ENCODE measurements at places on chromosomes 16 and 17.
A peak's percentile ranks its signal among the peaks of the same experiment; 100 is the strongest.

DNA sequence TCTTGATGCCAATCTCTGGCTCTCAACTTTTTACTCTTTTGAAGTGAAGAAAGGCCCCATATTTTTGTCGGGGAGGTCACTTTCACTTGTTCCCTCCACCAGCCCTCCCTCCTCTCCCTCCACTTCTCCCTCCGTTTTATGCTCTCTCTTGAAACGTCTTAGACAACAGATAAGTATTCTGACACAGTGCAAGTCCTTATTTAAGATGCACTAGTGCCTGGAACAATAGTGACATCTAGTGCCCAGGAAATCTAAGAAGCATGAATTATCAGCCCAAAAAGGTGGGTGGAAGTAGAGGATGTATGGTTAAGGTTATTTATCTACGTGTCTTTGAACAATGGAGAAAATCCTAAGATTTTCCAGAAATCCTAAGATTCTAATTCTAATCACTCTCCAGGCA is 17.9 kb downstream of the PSME3IP1 start:
- DNase-seq, result peak; percentile 78
- H3K4me3 ChIP-seq, result no peak overlapping the region
- H3K4me1 ChIP-seq, result no peaks in the 10 kb centered on the region
- peaks cover 82% of the 10 kb centered on the region for H3K36me3 ChIP-seq

GRCh38 chr17:82019690-82020571 is 2.7 kb downstream of the CENPX start:
- no peaks in the 10 kb centered on the region for H3K27me3 ChIP-seq
- H3K27ac ChIP-seq, result no peak overlapping the region
- H3K4me3 ChIP-seq, result no peak overlapping the region
- peaks cover 15% of the 10 kb centered on the region for H3K36me3 ChIP-seq
- H3K4me1 ChIP-seq, result peaks cover 37% of the 10 kb centered on the region

GRCh38 chr16:79294568-79294967 is 306.0 kb downstream of the MAF start:
- no peaks in the 10 kb centered on the region for H3K36me3 ChIP-seq
- no peaks in the 10 kb centered on the region for H3K4me1 ChIP-seq
- H3K4me3 ChIP-seq, result no peak overlapping the region
- no peak for DNase-seq

GRCh38 chr17:50346313-50347116 is 589 bp downstream of the XYLT2 start:
- no peaks in the 10 kb centered on the region for H3K36me3 ChIP-seq
- peaks cover 31% of the 10 kb centered on the region for H3K4me1 ChIP-seq
- no peaks in the 10 kb centered on the region for H3K27me3 ChIP-seq
- H3K27ac ChIP-seq, result no peak overlapping the region
- peak overlapping the region; percentile 99 for H3K4me3 ChIP-seq

DNA sequence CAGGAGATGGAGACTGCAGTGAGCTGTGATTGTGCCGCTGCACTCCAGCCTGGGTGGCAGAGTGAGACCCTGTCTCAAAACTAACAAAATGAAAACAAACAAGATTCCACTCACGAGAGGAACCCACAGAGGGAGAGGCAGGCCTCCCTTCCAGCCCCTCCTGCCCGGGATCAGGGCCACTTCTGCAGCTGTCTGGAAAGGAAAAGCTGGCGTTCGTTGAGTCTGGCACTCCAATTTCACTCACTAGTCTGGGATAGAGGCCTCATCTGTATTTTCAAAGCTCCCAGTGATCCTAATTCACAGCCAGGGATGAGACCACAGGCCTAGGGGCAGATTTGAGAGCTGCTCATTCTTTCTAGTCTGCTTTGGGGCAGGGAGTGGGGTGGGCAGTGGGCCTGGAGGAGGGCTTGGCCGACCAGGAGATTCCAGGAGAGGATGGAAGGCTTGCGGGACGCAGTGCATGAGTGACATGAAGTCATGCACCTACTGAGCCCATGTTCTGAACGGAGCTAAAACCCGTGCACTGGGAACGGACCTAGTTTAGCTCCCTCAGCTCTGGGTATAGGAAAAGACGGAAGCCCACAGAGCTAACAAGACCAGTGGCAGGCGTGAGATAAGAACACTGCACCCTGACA is 54.0 kb downstream of the COTL1 start:
- H3K27ac ChIP-seq, result no peak overlapping the region
- H3K4me3 ChIP-seq, result no peak overlapping the region
- peaks cover 7% of the 10 kb centered on the region for H3K4me1 ChIP-seq
- no peak for DNase-seq
- no peaks in the 10 kb centered on the region for H3K27me3 ChIP-seq

DNA sequence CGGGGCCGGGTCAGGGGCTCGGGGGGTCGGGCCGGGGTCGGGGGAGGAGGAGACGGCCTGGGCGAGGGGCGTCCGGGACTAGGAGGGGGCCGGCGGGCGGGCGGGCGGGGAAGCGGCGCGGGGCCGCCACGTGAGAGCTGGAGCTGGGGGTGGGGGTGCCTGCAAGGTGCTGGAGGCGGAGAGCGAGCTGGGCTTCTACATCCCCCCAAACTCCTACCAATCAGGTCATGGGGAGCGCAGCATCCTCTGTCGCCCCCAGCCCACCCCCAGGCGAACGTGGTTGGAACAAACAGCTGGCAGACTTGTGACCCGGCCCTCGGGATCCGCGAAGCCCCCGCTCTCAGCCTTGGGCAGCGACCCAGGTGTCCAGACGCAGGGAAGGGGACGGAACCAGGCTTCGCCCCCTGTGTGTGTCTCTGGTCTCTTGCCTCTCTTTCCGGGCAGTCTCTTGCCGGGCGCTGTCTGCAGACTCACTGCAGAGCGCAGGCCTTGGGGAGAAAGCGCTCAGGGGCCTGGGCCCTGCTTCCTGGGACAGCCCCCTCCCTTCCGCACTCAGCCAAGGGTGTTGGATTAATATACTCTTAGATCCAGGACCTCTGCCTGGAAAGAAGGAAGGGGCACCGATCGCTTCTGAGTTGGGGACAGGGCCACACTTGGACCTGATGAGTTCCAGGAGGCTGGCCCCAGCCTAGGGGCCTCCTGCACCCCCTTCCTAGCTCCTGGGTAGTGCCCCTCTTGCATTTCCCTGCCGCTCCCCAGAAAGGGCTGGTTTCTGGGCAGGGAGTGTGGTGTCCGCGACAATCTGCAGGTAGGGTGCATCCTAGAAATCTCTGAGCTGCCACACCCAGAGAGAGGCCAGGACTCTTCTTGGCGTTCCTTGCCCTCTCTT is 722 bp downstream of the RASL10B start:
- H3K4me3 ChIP-seq, result peak overlapping the region; percentile 62
- H3K27me3 ChIP-seq, result no peaks in the 10 kb centered on the region
- H3K27ac ChIP-seq, result no peak overlapping the region

DNA sequence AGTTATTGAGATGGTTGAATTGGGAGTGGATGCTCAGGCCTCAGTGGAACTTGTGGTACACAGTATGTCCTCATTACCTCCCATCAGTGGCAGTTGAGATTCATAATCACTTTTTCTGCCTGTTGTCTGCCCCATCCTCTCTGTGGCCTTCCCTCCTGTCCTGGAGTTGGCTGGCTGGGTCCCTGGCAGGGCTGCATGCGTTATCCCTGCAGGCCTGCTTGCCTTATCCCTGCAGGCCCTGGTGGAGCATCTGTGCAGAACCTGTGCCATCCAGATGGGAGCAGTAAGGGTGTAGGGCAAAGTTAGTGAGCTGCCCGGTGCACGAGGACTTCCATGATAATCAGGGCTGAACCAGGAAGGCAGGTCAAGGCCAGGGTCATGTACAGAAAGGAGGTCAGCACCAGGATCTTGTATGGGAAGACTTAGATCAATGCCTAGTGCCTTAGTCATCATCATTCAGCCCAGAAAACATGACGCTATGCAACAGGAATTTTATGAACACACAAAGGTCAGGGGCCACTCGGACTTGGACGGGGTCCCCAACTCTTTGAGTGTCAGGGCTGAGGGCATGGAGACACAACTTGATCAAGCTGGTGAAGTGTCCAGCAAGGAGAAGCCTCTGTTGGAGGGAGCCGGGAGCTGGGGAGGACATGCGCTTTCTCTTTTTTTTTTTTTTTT is 47.2 kb downstream of the ABCC1 start:
- H3K27ac ChIP-seq, result peak overlapping the region; percentile 18
- H3K4me3 ChIP-seq, result no peak overlapping the region
- H3K27me3 ChIP-seq, result no peaks in the 10 kb centered on the region
- peaks cover 30% of the 10 kb centered on the region for H3K4me1 ChIP-seq

DNA sequence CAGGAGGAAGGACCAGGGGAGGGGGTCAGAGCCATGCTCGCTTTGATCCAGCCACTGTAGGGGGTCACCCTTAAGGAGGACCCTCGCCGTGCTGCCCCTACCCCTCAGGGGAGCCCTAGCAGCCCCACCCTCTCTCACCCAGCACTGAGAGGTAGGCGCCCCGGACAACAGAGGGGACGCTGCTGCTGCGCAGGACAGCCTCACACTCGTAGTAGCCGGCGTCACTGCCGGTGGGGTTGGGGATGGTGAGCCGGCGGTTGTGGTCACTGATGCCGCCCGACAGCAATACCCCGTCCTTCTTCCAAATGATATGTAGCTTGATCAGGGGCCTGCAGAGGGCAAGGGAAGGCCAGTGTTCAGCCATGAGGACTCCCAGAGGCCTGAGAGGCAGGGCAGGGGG is 126.0 kb upstream of the CDC42EP4 start:
- DNase-seq, result no peak
- peaks cover 7% of the 10 kb centered on the region for H3K4me1 ChIP-seq
- no peaks in the 10 kb centered on the region for H3K27me3 ChIP-seq

GRCh38 chr16:27229891-27230470 is 26.7 kb downstream of the KDM8 start:
- H3K36me3 ChIP-seq, result peaks cover 49% of the 10 kb centered on the region
- H3K4me1 ChIP-seq, result peaks cover 2% of the 10 kb centered on the region
- DNase-seq, result no peak
- no peak overlapping the region for H3K4me3 ChIP-seq

DNA sequence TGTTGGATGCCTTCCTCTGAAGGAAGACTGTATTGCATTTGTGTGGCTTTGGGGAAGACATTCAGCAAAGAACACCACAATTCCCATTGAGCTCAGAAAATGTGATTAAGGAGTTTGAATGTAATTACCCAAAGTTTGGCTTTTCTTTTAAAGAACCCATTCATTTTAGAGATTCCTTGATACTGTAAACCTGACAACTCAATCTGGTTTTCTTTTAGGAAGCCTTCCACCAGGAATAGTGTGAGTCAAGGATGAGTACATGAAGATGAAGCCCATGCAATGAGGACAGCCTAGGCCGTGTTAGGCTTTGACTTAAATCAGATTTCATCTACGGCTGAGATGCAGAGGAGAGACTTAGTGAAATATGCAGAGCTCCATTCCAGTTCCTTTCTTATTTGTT is 271.7 kb upstream of the TBX2 start:
- no peaks in the 10 kb centered on the region for H3K4me1 ChIP-seq
- H3K27ac ChIP-seq, result no peak overlapping the region
- H3K36me3 ChIP-seq, result no peaks in the 10 kb centered on the region
- H3K27me3 ChIP-seq, result no peaks in the 10 kb centered on the region
- DNase-seq, result no peak

GRCh38 chr16:88963583-88963982 is 13.4 kb downstream of the CBFA2T3 start:
- no peak for DNase-seq
- H3K36me3 ChIP-seq, result no peaks in the 10 kb centered on the region

- H3K4me1 ChIP-seq, result peaks cover 23% of the 10 kb centered on the region
- H3K27me3 ChIP-seq, result no peaks in the 10 kb centered on the region
- peak overlapping the region; percentile 97 for H3K27ac ChIP-seq
- H3K4me3 ChIP-seq, result no peak overlapping the region
- H3K36me3 ChIP-seq, result no peaks in the 10 kb centered on the region
- DNase-seq, result peak; percentile 31
Measured at GRCh38 chr17:78592991-78593329, 15.8 kb upstream of the DNAH17 start.

DNA sequence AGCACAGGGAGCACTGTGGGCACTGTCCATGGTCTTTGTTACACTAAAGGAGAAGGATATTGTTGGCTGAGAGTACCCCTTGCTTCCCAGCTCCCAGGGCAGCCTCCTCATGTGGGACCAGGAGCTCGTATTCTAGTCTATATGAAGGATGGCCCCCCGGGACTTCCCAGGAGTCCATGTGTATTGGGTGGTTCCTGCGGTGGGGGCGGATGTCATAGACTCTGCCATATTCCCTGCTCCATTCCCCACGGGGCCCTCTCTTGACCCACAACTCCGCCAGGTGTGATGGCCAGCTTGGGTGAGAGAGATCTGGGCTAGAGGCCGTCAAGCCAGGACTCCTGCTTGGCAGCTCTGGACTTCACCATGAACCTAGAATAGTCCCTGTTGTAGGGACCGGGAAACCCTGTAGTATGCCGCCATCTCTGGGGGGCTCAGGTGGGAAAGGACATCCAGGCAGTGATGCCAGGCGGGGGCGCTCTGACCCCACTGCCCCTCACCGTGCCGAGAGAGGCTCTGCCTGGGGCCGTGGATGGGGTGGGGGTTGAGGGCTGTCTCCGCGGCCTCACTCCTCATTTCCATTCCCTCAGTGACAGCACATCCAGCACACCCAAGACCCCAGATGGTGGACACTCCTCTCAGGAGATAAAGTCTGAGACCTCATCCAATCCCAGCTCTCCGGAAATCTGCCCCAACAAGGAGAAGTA is 37.8 kb downstream of the OR1D5 start:
- DNase-seq, result no peak
- H3K27me3 ChIP-seq, result no peaks in the 10 kb centered on the region
- no peak overlapping the region for H3K4me3 ChIP-seq
- no peak overlapping the region for H3K27ac ChIP-seq
- H3K36me3 ChIP-seq, result peaks cover 19% of the 10 kb centered on the region

- peaks cover 41% of the 10 kb centered on the region for H3K4me1 ChIP-seq
- peak; percentile 61 for DNase-seq
- no peak overlapping the region for H3K4me3 ChIP-seq
- H3K27ac ChIP-seq, result peak overlapping the region; percentile 13
- H3K27me3 ChIP-seq, result no peaks in the 10 kb centered on the region
- H3K36me3 ChIP-seq, result no peaks in the 10 kb centered on the region
Measured at GRCh38 chr16:87129771-87130170, 187.4 kb downstream of the C16orf95 start.

DNA sequence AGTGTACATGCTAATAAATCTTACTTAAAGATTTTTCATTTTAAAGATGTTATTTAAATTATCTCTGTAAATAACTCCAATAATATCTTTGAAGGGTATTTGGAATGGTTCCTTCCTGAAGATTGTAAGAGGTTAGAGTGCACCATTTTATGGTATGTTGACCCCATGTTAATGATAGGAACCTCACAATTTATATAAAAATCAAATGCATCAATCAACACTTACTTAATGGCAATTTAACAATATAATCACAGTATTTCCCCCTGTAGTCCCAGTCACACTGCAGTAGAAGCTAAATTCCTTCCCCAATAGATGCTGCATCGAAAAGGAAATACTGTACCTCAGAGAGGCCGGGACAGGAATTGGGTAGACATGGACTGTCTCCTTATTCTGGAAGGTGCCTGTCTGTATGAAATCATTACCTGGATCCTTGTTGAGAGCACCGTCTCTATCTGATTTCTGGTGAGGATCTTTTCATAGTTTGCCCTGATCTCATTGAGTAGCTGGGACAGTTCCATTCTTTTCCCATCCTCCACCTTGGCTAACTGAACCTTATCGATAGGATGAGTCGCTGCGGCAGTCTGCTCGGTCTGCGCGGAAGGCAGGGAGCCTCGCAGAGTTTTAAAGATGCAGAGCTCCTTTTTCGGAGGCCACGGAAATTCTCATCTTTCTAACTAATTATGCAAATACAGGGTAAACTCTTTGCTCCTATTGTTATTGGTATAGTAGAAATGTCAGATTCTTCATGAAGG is at the start of gene KRT222:
TSS of gene KRT222 (minus strand) at position 596 of the 752 bp plus-strand sequence. CDS start at position 518, 78 bp downstream.
- H3K4me3 ChIP-seq, result peak within 1 kb of the TSS; percentile 70
- H3K27me3 ChIP-seq, result no peaks in the 10 kb centered on the region
- peaks cover 6% of the 10 kb centered on the region for H3K4me1 ChIP-seq
- peak within 1 kb of the TSS; percentile 1 for H3K27ac ChIP-seq
- H3K36me3 ChIP-seq, result no peaks in the 10 kb centered on the region

GRCh38 chr16:72856797-72857196 is 191.1 kb downstream of the ZFHX3 start:
- H3K27ac ChIP-seq, result no peak overlapping the region
- no peak for DNase-seq
- no peaks in the 10 kb centered on the region for H3K36me3 ChIP-seq
- H3K4me1 ChIP-seq, result peaks cover 1% of the 10 kb centered on the region
- no peaks in the 10 kb centered on the region for H3K27me3 ChIP-seq
- no peak overlapping the region for H3K4me3 ChIP-seq

Data from mesenchymal stem cell (in vitro differentiated cells and primary cell).